ENCODE measurements at places on chromosomes 1 and 21.

GRCh38 chr1:65416767-65417166, 3.7 kb upstream of the LEPR start:
- no peak for DNase-seq

DNA sequence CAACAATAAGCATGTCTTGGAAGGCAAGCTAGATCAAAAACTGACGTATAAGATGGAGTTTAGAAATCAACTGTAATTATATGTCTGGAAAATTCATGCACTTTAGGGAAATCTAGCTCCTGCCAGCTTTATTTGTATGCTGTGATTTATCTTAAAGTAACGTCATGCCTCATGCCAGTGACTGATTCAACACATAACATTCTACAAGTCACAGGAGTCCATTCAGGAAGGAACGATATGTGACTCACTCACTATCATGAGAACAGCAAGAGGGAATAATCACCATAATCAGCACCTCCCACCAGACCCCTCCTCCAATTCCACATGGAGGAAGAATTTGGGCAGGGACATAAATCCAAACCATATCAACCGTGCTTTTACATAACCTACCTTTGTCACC, 682.4 kb upstream of the ADAMTS5 start:
- peak; percentile 88 for DNase-seq

DNA sequence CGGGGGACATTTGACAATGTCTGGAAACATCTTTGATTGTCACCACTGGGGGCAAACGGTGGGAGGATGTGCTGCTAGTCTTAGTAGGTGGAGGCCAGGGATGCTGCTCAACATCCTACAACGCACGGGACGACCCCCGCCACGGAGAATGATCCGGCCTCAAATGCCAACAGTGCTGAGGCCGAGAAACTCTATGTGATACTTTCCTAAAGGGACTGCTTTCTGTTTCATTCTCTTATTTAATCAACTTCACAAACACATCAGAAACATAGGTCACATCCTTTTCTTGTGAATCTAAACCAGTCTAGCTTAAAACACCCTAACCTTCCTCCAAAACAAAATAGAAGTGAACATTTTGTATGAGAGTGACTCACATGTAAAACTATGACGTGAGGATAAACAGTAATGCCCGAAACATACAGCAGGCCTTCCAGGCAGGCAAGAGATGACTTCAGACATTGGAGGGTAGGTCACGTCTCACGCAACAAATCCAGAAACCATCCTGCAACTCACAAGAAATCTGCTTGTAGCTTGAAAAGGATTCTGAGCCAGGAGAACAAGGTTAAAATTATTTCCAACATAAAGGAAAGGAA, 37.2 kb upstream of the ETS2 start:
- peak; percentile 93 for DNase-seq

- DNase-seq, result no peak
These were observed 5.9 kb upstream of the BARHL2 start for GRCh38 chr1:90722874-90723589.

DNA sequence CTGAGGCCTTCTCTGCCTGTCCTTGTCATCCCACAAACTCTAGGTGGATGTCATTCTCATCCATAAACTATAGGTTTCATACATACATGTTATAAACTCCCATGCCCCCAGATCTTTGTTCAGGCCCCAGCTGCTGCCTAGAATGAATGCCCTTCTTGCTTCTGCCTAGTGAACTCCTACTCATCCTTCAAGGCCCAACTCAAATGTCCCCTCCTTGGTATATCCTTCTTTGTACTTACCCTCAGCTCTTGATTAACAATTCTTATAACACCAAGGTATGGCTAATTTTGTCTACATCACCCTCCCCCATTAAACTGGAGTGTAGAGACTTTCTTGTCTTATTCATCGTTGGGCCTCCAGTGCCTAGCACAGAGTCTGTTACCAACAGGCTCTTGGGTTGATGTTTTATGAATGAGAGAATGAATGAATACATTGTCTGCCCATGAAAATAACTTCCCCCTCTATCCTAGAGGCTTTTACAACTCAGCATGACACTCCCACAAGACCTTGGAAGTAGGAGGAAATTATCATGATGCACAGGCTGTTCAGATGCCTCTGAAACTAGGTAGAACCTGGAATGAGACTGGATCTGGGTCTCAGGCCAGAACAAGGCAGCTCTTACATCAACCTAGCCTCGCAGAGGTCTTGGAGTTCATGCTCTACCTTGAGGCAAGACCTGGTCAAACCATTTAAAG, 26.9 kb downstream of the EPHB2 start:
- no peak for DNase-seq

DNA sequence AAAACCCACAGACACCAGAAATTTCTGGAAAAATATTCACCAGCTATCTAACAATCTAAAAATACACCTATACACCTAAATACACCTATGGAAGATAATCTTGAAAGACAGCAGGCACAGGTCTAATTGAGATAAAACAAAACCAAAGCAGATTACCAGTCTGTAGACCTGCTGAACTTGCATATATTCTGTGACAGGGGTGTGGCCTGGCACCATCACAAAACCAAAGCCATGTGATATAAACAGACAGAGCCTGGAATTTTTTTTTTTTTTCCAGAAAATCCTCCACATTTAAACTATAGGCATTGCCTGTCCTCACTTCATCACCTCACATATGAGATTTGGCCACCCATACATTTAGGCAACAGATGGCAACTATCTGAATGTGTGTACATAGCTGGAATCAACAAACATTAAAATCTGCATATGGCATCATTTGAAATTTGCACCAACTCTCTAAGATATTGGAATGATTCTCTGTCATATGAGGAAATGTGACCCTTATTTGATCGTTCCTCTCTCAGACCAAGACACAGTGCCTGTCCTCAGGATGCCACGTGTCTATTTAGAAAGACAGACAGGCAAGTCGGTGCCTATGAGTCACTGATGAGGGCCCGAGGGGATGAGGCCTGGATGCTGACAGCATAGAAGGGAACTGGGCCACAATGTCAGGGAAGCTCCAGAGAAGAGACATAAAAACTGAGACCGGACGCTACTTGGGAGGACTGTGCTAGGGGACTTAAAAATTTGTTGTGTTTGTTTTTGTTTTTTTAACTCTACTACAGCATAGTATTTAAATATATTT, 32.6 kb downstream of the NMNAT2 start:
- no peak for DNase-seq

DNA sequence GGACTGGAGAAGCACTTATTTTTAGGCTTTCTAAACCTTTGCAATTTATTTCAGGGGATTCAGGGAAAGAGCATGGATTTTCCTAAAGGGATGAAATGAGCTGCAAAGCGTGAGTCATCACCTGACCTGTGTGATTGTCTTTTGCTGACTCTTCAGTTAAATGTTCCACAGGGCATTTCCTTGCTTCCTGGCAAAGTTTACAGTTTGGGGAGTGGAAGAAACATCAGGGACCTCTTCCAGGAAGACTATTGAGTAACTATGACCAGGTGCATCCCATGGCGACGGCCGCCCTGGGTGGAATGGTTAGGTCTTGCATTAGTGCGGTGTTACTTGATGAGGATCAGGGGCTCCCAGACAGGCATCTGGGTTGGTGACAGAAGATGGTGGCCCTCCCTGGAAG, 79.5 kb upstream of the SIPA1L2 start:
- peak; percentile 35 for DNase-seq

All from astrocyte of the spinal cord (primary cell).